ENCODE measurements at places on chromosomes 3 and 15. TPM values are rescaled to one million over a fixed set of nuclear protein-coding genes. Genes with fewer than 3 reads are reported as not detected.

Gene ZBTB11
- total RNA-seq = 30.6 TPM

Gene AADACL2
- total RNA-seq = not detected

Gene FBXO40
- not detected for total RNA-seq

Gene PHLDB2
- 4.0 TPM for total RNA-seq

Gene BRPF1
- total RNA-seq = 42.1 TPM

Gene GPR15
- total RNA-seq = 14.9 TPM

Gene PLCL2
- 48.4 TPM for total RNA-seq

Gene KNG1
- total RNA-seq = not detected

Gene DNAJB11
- 45.6 TPM for total RNA-seq

Gene RTP4
- 10.6 TPM for total RNA-seq

Gene MITF
- not detected for total RNA-seq

Gene MLF1
- not detected for total RNA-seq

Gene SLC22A13
- total RNA-seq = 0.67 TPM

Gene ANKRD63
- 0.23 TPM for total RNA-seq

Gene PLA2G4E
- not detected for total RNA-seq

Gene XRN1
- total RNA-seq = 78.9 TPM

Gene LPP
- total RNA-seq = 48.3 TPM

Gene FBXW12
- total RNA-seq = not detected

Gene TMEM212
- total RNA-seq = not detected

Gene PSMD6
- total RNA-seq = 74.1 TPM

Gene RNF123
- total RNA-seq = 52.3 TPM

Gene AMIGO3
- not detected for total RNA-seq

Gene CCR1
- 2.0 TPM for total RNA-seq

Gene TMC3
- not detected for total RNA-seq

Gene WNT7A
- 0.55 TPM for total RNA-seq

Gene CHRM5
- not detected for total RNA-seq

Gene GPR62
- not detected for total RNA-seq

Gene PLIN1
- total RNA-seq = not detected

Gene IQCF5
- total RNA-seq = not detected

Gene CLDN1
- total RNA-seq = 0.07 TPM

Gene PROS1
- 0.17 TPM for total RNA-seq

Gene ILDR1
- not detected for total RNA-seq

Gene TM6SF1
- total RNA-seq = 16.6 TPM

Gene ARIH2
- total RNA-seq = 104 TPM

Gene SMCO1
- total RNA-seq = not detected

Gene KCNAB1
- total RNA-seq = not detected

Gene PPM1L
- 5.8 TPM for total RNA-seq

Gene PRTG
- not detected for total RNA-seq

Gene ALDH1A3
- total RNA-seq = not detected

Gene GOLGA8T
- not detected for total RNA-seq

Gene REC114
- not detected for total RNA-seq

Gene SNTN
- not detected for total RNA-seq

Gene CPLX3
- 0.12 TPM for total RNA-seq

Gene MKRN3
- total RNA-seq = 5.7 TPM

Gene DNAH12
- 0.05 TPM for total RNA-seq

Gene EAF1
- 26.5 TPM for total RNA-seq

Gene CLPX
- 50.4 TPM for total RNA-seq

Gene TRH
- total RNA-seq = not detected

Gene CRYGS
- 4.3 TPM for total RNA-seq

Gene TSC22D2
- 16.7 TPM for total RNA-seq
